ENCODE measurements at places on chromosomes 4 and X.

DNA sequence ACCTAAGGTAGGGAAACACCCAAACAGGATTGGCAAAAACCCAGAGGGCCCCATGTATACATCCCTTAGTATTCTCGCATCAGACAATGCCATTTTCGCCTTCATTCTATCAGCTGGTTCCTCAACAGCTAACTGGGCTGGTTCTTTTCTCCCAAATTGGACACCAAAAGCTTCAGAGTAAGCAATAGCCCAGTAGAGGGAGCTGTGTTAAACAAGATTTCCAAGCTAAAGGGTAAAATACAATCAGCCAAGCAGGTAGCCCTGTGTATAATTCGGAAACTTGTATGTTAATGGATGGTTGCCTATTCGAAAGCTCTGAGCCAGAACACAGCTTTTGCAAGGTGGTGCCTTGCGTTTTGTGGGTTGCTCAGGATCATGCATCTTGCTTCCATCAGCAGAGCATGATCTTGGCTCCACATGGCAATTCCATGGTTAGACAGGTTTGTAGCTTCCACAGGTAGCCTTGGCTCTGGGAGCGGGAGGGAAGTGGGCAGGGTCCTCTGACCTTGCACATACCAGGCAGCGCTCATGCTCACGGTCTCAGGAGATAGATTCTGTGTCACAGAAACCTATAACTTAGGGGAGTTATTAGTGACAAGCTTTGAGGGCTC, 115.2 kb upstream of the LNX1 start:
- DNase-seq = no peak

- no peak for DNase-seq
Measured at GRCh38 chr4:1978226-1978625, 30.5 kb downstream of the NELFA start.

- no peak for DNase-seq
Measured at GRCh38 chr4:48913346-48913745, 6.8 kb upstream of the OCIAD2 start.

- DNase-seq = no peak
Measured at GRCh38 chrX:132433551-132433950, 55.3 kb downstream of the MBNL3 start.

DNA sequence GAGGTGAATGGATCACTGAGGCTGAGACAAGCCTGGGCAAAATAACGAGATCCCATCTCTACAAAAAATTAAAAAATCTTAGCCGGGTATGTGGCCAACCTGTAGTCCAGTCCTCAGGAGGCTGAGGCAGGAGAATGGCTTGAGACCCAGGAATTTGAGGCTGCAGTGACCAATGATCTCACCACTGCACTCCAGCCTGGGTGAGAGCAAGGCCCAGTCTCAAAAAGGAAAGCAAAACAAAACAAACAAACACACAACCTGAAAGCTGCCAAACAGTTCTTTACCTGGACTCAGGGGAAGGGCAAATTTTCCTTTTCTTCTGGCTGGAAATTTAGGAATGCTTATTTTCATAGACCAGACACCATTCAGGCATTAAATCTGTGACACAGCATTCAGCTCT, 163.1 kb upstream of the FAT1 start:
- DNase-seq = no peak

GRCh38 chr4:148774134-148774533, 331.9 kb upstream of the NR3C2 start:
- no peak for DNase-seq

DNA sequence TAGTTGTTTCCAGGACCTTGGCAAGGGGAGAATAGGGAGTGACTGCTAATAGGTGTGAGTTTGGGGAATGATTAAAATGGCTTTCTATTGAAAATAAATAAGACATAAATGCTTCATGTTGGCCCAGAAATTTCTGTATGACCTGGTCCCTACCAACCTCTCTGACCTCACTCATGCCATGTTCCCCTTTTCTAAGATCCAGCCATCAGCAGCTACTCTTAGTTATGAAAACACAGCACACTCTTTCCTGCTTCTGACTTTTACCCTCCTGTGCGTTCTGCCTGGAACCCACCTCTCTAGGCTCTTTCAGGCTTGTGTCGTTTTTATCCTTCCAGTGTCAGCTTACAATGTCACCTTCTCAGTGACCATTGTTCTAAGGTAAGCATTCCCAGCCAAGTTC, 14.8 kb upstream of the CXCL5 start:
- DNase-seq = no peak

DNA sequence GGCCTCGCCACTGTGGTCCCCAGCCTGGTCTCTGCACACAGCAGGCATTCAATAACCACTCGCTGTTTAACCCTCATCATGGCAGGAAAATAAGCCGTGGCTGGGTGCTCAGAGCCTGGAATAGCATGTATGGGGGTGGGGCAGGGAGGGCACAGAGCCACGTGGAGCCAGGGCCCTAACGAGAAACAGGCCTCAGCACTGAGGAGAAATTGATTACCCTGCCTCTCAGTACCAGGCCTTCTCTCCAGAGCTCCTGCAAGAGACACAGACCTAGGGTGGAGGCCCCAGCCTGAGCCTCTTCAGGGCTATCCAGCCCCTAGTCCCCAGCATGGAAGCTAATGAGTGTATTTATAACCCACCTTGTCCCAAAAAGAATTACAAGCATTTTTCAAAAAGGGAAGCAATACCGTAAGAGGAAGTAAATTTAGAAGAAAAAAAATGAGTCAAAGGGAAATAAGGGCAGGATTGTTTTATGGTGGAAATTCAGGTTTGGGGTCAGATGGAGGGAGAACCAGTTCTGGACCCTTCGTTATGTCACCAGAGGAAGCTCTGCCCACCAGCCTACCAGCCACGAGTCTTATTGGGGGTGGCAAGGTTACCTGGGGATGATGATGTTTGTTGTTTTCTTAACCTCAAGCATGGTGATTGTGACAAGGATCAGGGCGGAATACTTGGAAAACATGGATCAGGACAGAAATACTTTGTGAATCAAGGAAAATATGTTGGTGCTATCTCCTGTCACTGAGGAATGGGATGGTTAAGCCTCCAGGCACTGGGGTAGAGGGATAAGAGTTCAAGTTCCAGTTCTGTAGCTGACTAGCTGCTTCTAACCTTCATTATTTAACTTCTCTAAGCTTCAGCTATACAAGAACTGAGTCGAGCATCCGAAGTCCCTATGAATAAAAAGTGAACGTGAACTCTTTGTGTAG, 101.9 kb upstream of the RBPJ start:
- no peak for DNase-seq

DNA sequence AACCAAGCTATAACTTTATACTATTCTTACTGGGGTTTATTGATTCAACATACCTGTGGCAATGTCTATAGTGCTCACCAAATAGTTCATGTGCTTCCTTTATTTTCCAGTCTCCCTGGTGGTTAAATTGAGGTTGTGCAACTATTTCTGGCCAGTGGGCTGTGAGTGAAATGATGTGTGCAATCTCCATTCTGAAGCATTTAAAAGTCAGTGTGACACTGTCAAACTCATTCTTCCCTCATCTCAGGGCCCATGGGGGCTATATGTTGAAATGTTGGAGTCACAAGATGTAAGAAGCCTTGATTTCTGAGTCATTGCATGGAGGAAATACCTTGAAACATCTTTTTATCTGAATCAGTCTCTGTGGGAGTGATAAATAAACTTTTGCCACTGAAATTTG, 414.3 kb upstream of the RPS6KA3 start:
- DNase-seq = no peak

- DNase-seq = no peak
Measured at GRCh38 chr4:86414686-86415085, 54.8 kb upstream of the MAPK10 start.

DNA sequence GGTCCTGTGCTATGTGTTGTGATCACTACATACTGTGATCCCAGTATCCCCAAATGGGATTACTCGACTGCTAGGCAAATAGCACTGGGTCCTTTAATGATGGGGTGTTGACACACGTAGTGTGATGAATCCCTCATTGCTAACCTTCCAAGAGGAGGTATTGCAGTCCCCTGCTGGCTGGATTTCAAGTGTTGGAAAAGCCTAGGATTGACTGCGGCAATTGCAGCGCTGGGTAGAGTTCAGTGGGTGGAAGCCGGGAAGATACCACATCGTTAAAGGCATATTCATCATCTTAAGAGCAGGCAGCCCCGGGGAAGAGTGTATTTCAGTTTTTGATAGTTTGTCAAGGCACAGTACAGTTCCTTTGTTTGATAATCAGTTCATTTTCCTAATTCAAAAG, 159.9 kb downstream of the TRIML1 start:
- DNase-seq = no peak

DNA sequence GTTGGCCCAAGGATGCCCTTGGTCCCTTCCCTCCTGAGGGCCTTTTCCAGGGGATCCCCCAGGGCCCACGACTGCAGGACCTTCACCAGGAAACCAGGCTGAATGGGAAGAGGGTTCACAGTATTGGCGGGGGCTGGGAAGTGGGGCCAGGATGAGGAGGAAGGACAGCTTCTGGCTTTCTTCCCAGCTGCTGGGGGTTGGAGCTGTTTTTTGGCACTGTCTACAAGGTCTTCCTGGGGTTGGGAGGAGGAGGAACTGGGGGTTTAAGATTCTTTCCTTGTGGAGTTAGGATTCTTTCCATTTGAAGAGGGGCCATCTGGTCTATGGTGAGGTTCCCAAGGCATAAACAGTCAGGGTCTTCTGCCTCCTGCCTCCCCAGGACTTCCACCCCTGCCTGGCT, 64.8 kb downstream of the KIF4A start:
- DNase-seq = no peak

GRCh38 chrX:140501321-140501720, 3.5 kb downstream of the SOX3 start:
- DNase-seq = no peak

DNA sequence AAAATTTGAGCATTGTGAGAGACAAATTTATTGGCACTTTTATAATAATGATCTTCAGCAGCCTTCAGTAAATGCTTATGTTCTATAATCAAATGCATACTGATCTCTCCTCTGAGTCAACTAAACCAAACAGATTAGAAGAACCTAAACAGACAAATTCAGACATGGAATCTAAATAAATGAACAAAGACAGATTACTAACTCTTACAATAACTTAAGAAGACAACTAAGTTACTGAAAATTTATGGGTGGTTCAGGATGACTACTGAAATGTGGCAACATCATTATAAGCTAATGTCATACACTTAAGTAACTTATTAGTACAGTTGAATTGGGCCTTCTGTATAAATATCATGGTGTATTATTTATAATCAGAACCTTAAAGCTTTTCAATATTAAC, 127.3 kb downstream of the NEK1 start:
- no peak for DNase-seq

GRCh38 chr4:33429971-33430370, 2709.8 kb downstream of the PCDH7 start:
- DNase-seq = no peak

DNA sequence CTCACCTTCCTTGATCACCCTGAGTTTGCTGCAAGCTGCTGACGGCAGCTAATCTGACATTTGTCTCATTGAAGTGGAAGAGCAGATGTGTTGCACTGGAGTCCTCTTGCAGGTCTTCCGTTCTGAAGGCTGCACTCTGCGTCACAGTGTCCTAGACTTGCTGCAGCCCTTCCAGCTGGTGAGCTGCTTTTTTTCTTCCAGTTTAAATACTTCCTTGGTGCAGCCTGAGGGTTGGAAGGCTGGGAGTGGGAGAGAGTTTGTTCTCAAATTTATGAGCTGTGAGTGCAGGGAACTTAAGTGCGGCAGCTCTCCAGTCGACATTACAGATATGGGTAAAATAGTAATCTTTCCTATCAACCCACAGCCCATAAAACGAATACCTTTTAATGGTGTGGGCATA, 303.6 kb upstream of the FAT1 start:
- DNase-seq = no peak

- no peak for DNase-seq
Measured at GRCh38 chrX:71493111-71493613, 39.7 kb upstream of the OGT start.

- no peak for DNase-seq
Measured at GRCh38 chrX:119654112-119654531, 38.8 kb downstream of the SEPTIN6 start.

DNA sequence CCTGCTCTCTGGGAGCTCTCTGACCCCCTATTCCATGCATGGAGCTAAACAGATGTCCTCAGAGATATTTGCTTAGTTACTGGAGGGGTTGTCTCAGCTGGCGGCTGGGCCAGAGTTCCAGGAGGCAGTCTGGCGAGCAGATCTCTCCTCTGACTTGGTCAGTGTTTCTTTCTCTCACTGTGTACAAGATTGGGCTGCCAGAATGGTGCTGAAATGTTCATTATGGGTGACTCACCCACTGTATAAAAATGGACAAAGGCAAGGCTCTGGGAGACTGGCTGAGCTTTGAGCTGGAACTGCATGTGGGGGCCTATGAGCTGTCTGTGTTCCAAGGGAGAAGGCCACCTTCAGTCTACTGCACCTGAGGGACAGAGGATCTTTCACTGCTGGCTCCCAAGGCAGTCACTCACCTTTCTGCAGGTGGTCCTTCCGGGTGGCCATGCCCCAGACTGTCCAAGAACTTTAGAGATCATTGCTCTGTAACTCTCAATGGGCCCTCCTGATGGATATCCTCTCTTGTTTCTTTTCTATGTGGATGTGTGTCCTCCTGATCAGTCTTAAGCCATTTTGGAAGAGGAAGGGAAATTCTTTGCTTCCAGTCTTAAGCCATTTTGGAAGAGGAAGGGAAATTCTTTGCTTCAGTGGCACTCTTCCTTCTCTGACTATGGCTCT, 88.2 kb downstream of the CFAP299 start:
- no peak for DNase-seq

GRCh38 chrX:46634577-46634976, 61.0 kb downstream of the CHST7 start:
- DNase-seq = no peak

DNA sequence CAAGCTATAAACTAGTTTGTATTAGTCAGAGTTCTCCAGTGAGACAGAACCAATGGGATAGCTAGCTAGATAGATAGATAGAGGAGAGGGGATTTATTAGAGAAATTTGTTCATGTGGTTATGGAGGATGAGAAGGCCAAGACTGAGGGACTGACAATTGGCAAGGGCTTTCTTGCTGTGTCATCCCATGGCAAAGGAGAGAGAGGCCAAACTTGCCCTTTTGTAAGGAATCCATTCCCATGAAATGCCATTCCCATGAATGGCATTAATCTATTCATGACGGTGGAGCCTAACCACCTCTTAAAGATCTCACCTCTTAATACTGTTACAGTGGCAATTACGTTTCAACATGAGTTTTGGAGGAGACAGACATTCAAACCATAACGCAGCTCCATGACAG, 58.1 kb downstream of the LINC00632 start:
- DNase-seq = no peak

- DNase-seq = no peak
Measured at GRCh38 chrX:149760965-149761364, 12.9 kb upstream of the HSFX1 start.

DNA sequence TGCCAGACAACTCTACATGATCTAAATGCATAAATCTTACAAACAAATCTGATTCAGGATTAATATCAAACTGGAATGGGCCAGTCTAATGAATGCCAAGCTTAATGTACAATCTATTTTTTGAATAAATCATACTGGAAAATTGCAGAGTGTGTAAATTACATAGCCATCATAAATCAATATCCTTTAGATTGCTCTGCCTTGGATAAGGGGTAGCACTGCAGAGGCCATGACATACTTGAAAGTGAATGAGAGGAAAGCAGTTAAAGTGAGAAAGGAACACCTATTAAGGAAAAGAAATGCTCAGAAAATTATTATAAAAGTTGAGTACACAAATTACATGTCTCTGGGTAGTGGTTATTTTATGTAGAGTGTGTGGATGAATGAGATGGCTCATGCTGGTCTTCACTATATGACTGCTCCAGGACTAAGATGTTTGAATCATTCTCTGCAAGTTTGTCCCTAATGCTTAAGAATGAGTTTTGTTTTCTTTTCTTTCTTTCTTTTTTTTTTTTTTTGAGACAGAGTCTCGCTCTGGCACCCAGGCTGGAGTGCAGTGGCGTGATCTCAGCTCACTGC, 100.2 kb downstream of the ADGRL3 start:
- no peak for DNase-seq

All from stimulated activated CD4-positive, alpha-beta T cell treated with anti-CD3 and anti-CD28 coated beads, Interleukin-12 subunit alpha, Interleukin-12 subunit beta, amount 100 ng/mL, for 24 hours (primary cell).